ENCODE measurements at places on chromosomes 12 and 14. TPM values are rescaled to one million over a fixed set of nuclear protein-coding genes. Genes with fewer than 3 reads are reported as not detected.

- DNase-seq, result no peak
- no peaks in the 10 kb centered on the region for H3K27me3 ChIP-seq
- H3K4me3 ChIP-seq, result no peak overlapping the region
- H3K4me1 ChIP-seq, result peaks cover 47% of the 10 kb centered on the region
These were observed 2.8 kb downstream of the SERPINA1 start for GRCh38 chr14:94385553-94386057.

DNA sequence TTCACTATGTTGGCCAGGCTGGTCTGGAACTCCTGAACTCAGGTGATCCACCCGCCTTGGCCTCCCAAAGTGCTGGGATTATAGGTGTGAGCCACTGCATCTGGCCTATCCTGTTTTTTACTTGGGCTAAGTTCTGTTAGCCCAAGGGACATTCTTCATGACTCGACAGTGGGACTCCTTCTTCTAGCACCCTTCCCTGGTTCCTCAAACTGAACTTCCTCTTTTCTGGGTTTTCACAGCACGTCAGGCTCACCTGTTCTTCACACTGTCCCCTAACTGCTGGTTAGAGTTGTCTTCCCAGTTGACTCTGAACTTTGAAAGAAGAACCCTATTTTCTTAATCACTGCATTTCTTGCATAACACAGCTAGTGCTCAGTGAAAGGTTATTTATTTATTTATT, 22.5 kb downstream of the CABP1 start:
- H3K27ac ChIP-seq, result no peak overlapping the region
- H3K27me3 ChIP-seq, result no peaks in the 10 kb centered on the region
- no peaks in the 10 kb centered on the region for H3K36me3 ChIP-seq
- no peak overlapping the region for H3K4me3 ChIP-seq

DNA sequence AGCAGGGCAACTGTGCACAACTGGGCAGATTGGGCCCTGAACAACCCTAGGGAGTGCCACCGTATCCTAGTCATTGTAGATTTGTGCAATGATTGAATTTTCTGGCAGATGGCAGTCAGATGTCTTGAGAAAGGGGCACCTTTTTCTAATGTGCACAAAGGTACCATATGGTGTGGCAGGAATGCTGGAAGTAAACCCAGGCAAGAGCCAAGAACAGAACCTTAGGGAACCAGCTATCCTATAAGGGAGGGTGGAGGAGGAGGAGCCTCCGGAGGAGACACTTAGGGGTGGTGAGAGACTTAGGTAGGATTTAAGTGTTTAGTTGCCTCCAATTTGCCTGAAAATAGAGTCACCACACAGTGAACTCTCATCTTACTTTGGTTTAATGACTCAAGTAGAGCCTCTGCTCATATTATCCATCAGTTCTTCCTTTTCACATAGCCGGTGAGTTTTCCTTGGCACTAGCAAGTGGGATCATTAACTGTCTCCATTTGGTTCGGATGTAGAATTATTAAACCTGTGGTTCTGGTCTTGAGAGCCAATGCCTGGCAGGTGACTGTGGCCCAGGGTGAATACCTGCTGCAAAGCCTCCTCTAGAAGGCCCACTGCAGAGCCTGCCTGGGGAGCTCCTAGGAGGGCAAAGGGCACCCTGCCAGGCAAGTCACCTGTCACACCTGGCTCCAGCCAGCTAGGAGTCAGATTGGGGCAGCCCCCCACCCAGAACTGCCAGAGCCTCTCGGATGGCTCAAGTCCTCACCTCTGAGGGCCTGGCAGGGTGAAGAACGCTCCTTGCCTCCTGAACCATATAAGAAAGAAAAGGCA, 184.4 kb upstream of the HIF1A start:
- H3K27ac ChIP-seq, result peak overlapping the region; percentile 51
- H3K27me3 ChIP-seq, result no peaks in the 10 kb centered on the region
- H3K4me1 ChIP-seq, result peaks cover 53% of the 10 kb centered on the region
- peaks cover 16% of the 10 kb centered on the region for H3K36me3 ChIP-seq
- no peak overlapping the region for H3K4me3 ChIP-seq
- DNase-seq, result no peak

- H3K27me3 ChIP-seq, result no peaks in the 10 kb centered on the region
- no peaks in the 10 kb centered on the region for H3K4me1 ChIP-seq
- no peak overlapping the region for H3K27ac ChIP-seq
- DNase-seq, result no peak
- no peak overlapping the region for H3K4me3 ChIP-seq
These were observed 115.4 kb upstream of the PRICKLE1 start for GRCh38 chr12:42704810-42705401.

- H3K27me3 ChIP-seq, result peaks cover 89% of the 10 kb centered on the region
- H3K36me3 ChIP-seq, result no peaks in the 10 kb centered on the region
- peak overlapping the region; percentile 66 for H3K4me3 ChIP-seq
- H3K4me1 ChIP-seq, result peaks cover 41% of the 10 kb centered on the region
- H3K27ac ChIP-seq, result peak overlapping the region; percentile 19
- DNase-seq, result peak; percentile 69
These were observed 7.6 kb upstream of the SIX1 start for GRCh38 chr14:60656686-60657455.

DNA sequence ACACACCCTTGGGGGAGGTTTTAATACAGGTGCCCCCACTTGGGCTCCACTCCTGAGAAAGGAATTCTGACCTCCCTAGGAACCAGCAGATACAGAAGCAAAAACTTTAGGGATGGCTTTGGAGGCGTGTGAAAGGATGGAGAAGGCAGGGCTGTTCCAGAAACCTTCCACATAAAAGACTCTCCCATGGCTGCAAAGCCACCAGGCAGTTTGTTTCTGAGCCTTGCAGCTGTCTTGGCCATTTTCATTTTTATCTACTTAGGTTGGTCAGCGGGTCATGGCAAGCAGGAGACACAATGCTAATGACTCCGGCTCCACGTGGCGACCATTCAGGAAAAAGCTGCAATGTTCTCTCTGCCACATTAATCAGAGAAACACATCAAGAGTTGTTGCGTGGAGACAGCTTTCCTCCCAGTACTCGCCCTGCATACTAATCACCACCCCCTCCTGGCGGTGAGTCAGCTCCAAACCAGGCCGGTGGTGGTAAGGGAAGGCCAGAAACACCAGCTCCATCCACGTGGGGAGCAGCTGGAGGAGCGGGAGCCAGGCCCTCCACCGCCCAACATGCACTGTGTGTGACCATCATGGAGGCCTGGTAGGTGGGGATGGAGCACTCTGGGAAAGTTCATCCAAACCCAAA, 30.9 kb upstream of the IRF2BPL start:
- H3K4me1 ChIP-seq, result peaks cover 9% of the 10 kb centered on the region
- H3K27ac ChIP-seq, result no peak overlapping the region
- DNase-seq, result no peak
- H3K27me3 ChIP-seq, result no peaks in the 10 kb centered on the region
- H3K4me3 ChIP-seq, result no peak overlapping the region

The SLC8B1 gene
- total RNA-seq, result 39.3 TPM

The PTPRR gene
- total RNA-seq, result 1.4 TPM

All from lower lobe of right lung (tissue), 2 donors.